ENCODE measurements at places on chromosomes 4 and X. TPM values are rescaled to one million over a fixed set of nuclear protein-coding genes. Genes with fewer than 3 reads are reported as not detected.

C4orf46 gene
- 10.6 TPM for total RNA-seq

DNA sequence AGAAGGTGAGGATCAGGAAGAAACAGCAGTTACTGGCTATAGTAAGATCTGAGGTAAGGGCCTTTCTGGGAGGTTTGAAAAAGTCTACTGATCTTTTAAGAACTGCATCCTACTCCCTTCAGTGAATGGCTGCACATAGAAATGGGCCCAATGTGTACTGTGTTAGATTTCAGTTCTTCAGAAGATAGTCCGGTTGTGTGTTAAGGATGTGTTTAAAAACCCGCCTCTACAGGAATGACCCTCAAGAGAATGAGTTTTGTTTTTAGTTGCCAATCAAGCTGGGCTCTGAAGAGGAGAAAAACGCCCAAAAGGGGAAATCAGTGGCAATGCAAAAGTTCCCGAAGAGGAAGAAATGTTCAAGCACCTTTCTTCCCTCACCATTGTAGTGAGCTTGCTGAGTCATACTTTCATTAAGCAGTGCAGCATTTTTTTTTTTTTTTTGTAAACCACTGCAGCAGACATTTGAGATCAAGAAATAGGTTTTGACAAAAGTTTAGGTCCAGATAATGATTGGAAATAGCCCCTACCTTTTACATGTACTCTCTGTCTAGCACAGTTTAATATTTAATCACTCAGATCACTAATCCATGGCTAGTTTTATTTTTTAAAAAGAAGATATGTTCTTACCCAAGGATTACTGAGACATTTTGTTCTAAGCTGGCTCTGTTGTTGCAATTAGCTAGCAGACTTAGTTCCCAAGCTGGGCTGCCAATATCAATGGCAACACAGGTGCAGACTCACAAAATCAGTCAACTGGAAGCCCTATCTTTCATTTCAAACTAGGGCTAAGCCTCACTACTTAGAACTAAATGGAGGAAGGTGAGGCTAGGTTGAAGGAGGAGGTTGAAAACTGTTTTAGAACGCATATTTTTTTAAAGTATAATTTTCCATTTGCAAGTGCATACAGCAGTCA is 7.0 kb upstream of the TRPC5OS start:
- DNase-seq: no peak

IBSP gene
- not detected for total RNA-seq

TRAM1L1 gene
- 3.8 TPM for total RNA-seq

FAM53A gene
- 10.9 TPM for total RNA-seq

- peak; percentile 41 for DNase-seq
Measured at GRCh38 chr4:3399277-3400194, 42.2 kb upstream of the HGFAC start.

MAGEA2 gene
- total RNA-seq: 7.7 TPM

- DNase-seq: no peak
Measured at GRCh38 chr4:5055411-5055810, 4.1 kb downstream of the STK32B start.

GRCh38 chrX:72100051-72100755 is 31.5 kb downstream of the RTL5 start:
- DNase-seq: no peak

DNA sequence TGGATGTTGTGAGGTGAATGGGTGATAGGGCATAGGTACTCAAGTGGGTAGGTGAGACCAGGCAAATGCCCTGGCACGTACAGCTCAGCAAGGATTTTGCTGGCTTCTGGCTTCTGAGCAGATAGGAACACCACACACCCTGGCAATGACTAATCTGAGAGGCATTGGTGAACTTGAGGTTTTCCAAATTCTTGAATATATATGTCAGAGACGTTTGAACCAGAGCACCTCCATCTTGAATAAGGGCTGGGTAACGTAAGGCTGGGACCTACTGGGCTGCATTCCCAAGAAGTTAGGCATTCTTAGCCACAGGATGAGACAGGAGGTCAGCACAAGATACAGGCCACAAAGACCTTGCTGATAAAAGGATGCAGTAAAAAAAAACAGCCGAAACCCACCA is 204.5 kb downstream of the NLGN4X start:
- DNase-seq: no peak

ZFP42 gene
- 23.8 TPM for total RNA-seq

DNA sequence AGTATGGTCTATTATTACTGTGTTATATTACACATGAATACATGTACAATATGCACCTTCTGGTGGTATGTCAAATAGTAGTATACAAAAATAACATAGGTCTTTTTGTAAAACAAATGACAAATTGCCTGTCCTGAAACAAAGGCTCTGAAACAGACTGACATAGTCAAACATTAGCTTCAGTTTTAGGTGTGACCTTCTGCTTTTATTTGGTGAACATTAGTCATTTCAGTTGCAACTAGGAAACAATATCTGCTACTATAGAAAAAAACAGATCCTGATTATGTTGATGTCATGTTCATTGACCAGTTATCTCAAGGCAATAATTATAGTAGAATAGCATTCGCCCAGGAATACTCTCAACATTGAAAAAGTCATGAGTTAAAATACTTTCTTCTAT is 123.0 kb downstream of the CHRNA9 start:
- no peak for DNase-seq

BRS3 gene
- total RNA-seq: not detected

- DNase-seq: no peak
Measured at GRCh38 chr4:150098214-150098613, 20.0 kb downstream of the DCLK2 start.

GRCh38 chr4:184100297-184100885 is 117.3 kb downstream of the ENPP6 start:
- no peak for DNase-seq

DNA sequence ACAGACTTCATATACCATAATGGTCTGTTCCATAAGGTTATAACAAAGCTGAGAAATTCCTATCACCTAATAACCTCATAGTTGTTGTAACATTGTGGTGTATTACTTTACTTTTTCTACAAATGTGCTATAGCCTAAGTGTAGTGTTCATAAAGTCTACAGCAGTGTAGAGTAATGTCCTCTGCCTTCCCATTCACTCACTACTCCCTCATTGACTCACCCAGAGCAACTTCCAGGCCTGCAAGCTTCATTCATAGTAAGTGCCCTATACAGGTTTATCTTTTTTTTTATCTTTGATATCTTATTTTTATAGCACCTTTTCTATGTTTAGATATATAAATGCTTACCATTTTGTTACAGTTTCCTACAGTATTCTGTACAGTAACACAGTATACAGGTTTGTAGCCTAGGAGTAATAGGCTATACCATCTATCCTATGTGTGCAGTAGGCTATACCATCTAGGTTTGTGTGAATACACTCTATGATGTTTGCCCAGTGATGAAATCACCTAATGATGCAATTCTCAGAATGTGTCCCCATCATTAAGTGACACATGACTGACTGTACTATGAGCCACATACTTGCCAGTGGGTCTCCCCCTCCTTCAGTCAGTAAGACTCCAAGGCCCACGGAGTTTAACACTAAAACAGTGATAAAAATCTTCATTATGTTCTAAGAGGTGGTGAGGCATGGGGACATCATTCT is 299.9 kb downstream of the UNC5C start:
- no peak for DNase-seq

DNA sequence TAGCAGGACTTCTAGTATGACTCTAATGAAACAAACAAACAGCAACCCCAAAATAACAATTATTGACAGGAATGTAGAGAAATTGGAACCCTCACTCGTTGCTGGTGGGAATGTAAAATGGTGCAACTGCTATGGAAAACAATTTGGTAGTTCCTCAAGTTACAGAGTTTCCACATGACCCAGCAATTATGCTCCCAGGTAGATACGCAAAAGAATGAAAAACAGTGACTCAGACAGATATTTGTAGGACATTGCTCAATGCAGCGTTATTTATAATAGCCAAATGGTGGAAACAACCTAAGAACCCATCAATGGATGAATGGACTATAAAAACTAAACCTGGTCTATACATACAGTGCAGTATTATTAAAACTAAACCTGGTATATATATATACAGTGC is 646.1 kb upstream of the FRG1 start:
- DNase-seq: no peak

LRBA gene
- total RNA-seq: 11.2 TPM

PCDH18 gene
- 2.6 TPM for total RNA-seq

KCNE5 gene
- total RNA-seq: not detected

- DNase-seq: peak; percentile 7
Measured at GRCh38 chrX:68432648-68433047, 647 bp downstream of the OPHN1 start.

NAP1L3 gene
- total RNA-seq: 19.1 TPM

XPNPEP2 gene
- total RNA-seq: not detected

DNA sequence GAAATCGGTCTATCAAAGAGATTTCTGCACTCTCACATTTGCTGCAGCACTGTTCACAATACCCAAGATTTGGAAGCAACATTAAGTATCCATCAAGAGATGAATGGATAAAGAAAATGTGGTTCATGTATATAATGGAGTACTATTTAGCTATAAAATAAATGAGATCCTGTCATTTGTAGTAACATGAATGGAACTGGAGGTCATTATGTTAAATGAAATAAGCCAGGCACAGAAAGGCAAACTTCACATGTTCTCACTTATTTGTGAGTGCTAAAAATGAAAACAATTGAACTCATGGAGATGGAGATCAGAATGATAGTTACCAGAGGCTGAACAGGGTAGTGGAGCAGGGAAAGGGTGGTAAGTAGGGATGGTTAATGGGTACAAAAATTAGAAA is 17.0 kb upstream of the PROM1 start:
- no peak for DNase-seq

- peak; percentile 4 for DNase-seq
Measured at GRCh38 chr4:111268769-111269414, 646.0 kb upstream of the PITX2 start.

CFAP97 gene
- 22.3 TPM for total RNA-seq

AMTN gene
- 98.3 TPM for total RNA-seq

DNA sequence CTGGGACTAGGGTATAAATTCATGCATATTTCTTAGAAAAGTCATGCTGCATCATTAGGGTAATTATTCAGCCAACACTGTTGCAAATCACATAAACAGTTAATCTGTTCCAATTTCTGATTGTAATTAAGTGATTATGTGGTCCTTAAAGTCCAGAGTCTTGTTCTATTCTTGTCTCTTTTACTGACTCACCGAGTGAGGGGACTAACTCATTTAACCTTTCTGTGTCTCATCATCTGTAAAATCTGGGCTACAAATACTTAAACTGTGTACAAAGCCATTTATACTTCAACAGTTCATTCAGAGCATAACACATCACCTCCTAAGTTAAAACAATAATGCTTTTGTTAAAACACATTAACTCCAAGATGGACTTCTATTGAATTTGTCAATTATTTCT is 65.4 kb upstream of the KLHL13 start:
- DNase-seq: no peak

NPY5R gene
- not detected for total RNA-seq

DNA sequence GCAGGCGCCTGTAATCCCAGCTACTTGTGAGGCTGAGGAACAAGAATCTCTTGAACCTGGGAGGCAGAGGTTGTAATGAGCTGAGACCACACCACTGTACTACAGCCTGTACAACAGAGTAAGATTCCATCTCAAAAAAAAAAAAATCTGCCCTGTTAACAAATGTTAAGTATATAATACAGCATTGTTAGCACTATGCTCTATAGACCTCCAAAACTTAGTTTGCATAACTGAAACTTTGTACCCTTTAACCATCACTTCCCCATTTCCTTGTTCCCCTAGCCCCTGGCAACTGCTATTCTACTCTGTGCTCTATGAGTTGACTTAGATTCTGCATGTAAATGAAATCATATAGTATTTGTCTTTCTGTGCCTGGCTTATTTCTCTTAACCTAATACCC is 76.7 kb downstream of the TAB3 start:
- no peak for DNase-seq

BBS12 gene
- total RNA-seq: 0.48 TPM

DSPP gene
- not detected for total RNA-seq

TBC1D8B gene
- total RNA-seq: 1.7 TPM

GRCh38 chrX:38868941-38869401 is 67.7 kb downstream of the MID1IP1 start:
- no peak for DNase-seq

GRCh38 chr4:124903995-124904722 is 191.6 kb upstream of the ANKRD50 start:
- peak; percentile 29 for DNase-seq

DNA sequence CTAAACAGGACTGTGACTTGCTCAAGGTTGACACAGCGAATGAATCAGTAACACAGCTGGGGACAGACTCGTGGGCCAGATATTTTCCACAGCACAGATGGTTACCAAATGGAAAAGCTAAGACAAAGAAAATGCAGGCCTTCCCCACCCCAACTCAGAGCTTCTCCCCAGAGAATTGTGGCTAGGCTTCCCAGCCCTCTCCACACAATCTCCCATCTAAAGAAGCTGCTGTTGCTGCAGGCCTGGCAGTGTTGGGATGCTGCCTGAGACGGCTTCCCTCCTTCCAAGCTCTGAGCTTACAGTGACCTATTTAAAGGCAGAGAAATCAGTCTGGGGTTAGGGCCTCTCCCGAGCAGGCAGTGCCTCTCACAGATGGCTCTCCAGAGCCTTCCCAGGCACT is 46.5 kb upstream of the PGRMC1 start:
- DNase-seq: no peak

- peak; percentile 13 for DNase-seq
Measured at GRCh38 chrX:133670383-133670782, 255.1 kb upstream of the GPC4 start.

- DNase-seq: peak; percentile 16
Measured at GRCh38 chr4:54230484-54231418, 1.7 kb downstream of the PDGFRA start.

ZMAT1 gene
- total RNA-seq: 0.36 TPM

XAGE1A gene
- total RNA-seq: 5.7 TPM

DNA sequence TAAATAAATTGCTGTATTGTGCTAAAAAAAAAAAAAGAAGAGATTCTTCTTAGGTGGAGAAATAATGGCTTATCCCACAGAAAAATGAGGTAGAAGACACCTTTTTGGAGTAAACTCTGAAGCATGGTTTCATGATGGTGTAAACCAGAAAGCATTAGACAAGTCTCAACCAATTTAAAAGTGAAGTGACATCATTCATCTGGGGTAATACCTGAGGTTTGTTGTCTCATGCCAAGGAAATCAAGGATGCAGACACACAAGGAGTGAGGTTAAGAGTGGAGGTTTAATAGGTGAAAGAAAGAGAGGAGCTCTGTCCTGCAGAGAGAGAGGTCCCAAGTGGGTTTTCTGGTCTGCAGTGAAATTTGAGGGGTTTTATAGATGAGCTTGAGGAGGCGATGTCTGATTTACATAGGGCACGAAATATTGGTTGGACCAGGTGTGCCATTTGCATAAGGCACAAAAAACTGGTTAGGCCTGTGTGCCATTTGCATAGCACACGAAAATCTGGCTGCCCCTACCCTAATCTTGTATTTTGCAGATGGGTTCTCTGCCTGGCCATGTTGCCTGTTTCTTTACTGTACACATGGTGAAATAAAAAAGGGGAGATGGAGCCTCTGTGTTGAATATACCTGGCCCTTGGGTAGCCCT is 25.0 kb upstream of the CWH43 start:
- no peak for DNase-seq

FAM149A gene
- total RNA-seq: 1.5 TPM

ARX gene
- not detected for total RNA-seq

XK gene
- total RNA-seq: 1.7 TPM

GRCh38 chrX:106649523-106650428 is 38.0 kb downstream of the RADX start:
- DNase-seq: no peak

CTAG1A gene
- total RNA-seq: not detected

- no peak for DNase-seq
Measured at GRCh38 chr4:75736862-75737261, 12.5 kb downstream of the USO1 start.
